ENCODE measurements at places on chromosomes 7 and 10.

- DNase-seq: no peak
Measured at GRCh38 chr7:139940866-139941265, 111.8 kb downstream of the TBXAS1 start.

- DNase-seq: no peak
Measured at GRCh38 chr7:80885757-80886156, 33.1 kb downstream of the SEMA3C start.

DNA sequence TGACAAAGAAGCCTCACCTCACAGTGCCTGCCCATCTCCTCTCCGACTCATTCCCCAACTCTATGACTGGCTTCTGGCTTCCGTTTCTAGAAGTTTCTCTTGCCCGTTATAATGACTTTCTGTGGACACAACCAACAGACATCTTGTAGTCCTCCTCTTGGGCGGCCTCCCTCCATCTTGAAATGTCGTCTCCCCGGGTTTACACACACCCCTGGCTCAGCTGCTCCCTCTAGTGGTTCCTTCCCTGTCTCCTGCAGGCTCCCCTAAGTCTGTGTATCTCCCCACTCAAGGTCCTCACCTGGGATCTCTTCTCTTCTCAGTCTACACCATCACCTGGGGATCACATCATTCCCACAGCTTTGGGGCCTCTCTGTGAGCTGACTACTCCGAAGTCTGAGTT, 123.4 kb upstream of the NEBL start:
- no peak for DNase-seq

DNA sequence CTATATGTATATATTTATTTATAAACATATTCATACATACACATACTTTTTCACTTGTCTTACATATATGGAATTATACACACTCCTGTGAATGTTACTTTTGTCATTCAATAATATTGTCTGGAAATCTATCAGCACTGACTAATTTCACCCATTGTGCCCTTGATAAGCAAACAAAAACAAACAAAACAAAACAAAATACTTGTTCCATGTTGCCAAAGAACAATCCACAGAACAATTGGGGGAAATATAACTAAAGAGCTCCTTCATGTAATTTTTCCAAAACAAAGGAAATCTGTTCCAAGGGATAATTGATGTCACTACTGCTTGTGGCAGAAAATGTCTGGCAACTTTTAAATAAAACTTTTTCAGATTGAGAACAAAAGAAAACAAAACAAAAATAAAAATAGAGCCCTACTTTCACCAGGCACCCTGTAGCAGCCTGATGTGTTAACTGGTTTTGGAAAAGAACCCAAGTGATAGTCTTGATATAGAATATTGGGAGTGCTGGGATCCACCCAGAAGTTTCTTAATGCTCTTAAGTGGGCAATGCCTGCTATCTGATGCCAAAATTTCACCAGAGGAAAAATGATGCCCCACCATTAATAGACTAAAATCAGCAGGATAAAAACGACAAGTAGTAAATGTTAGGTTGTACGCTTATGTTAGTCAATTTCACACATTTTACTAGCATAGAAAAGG, 34.0 kb upstream of the CCDC7 start:
- no peak for DNase-seq

- DNase-seq: no peak
Measured at GRCh38 chr7:25037325-25037724, 57.3 kb upstream of the OSBPL3 start.

DNA sequence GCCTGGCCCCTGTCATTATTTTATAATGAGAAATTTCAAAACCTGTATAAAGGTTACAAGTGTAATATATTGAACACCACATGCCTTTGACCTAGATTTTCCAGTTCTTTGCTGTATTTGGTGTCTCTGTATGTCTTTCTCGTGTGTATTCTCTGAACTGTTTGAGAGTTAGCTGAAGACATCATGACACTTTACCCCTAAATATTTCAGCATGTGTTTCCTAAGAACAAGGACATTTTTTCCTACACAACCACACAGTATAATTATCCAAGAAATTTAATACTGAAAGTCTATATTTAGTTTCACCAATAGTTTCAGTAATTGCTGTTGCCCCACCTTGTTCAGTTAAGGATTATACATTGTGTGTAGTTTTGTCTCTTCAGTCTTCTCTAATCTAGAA, 14.8 kb downstream of the ZRANB1 start:
- no peak for DNase-seq

- DNase-seq: no peak
Measured at GRCh38 chr10:1132584-1132983, 76.4 kb downstream of the WDR37 start.

GRCh38 chr10:76628801-76629200, 1008.8 kb downstream of the KCNMA1 start:
- DNase-seq: no peak
